ENCODE measurements at places on chromosomes 2 and 18.

DNA sequence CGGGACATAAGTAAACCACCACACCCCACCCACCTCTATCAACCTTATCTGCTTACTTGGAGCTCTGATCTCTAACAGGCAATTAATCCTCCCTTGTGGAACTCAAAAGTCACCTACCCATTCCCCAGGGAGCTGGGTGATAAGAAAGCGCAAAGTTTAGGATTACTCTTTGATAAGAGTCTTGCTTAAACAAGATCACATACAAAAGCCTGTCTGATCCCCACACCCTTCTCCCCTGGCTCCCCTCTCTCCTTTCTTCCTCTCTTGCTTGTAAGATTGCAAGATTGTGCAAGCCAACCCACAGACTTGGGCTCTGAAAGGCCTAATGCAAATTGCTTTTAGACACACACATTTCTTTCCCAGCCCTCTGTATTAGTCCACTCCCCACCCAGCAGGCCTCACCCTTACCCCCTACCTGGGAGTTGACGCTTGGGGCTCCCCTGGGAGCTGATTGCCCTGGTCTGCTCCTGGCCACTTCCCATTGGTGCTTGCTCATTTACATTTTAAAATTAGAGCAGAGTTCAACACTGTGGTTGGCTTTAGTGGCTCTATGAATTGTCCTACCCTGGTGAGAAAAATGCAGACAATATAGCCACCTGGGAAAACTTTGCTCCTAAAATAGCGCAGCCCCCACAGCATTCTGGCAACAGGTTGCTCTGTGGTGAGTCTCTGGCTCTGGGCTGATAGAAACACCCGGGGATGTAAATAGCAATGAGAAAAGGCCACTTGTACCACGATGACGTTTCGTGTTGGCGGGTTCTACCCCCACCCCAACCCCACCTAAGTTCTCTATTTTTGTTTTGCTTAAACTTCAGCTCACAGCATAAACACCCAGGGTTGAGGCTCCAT is 92.8 kb upstream of the MSH2 start:
- DNase-seq: peak; percentile 22

GRCh38 chr2:226818930-226819329 is 16.9 kb upstream of the RHBDD1 start:
- DNase-seq: no peak

GRCh38 chr2:188897096-188897495 is 77.1 kb upstream of the COL3A1 start:
- DNase-seq: no peak

DNA sequence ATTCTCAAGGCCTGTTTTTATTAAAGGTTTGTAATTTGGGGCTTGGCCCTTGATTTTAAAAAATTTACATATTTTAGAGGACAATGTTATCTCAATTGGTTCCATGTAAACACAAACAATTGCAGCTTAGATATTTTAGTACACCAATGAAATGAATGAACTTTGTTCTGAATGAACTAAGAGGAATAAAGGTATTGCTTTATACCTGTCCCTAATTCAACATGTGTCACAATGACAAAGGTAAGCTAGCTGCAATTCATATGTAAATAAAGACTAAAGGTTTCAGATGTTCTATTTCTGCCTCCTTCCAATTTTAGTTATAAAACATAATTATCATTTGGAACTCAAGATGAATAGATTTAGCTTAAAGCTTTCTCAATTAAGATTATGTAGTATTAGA is 11.4 kb downstream of the HOXD1 start:
- no peak for DNase-seq

- DNase-seq: peak; percentile 66
Measured at GRCh38 chr2:241496904-241497877, 11.2 kb downstream of the STK25 start.

DNA sequence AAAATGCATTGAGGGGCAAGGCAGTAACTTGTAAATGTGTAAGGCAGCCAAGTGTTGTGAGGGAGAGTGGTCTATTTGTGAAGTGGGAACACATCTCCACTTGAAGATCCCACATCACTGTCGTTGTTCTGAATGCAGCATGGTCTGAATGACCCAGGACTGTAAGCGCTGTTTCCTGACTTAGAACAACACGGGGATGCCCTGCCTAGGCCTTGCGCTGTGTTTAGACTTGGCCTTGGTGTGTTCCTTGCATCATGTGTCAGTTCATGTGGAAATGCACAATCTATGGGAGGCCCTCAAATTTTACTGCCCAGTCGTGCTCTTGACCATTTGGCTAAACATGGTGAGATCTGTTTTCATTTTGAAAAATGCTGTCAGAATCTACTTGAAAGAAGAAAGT is 205.1 kb downstream of the SOX11 start:
- DNase-seq: no peak

DNA sequence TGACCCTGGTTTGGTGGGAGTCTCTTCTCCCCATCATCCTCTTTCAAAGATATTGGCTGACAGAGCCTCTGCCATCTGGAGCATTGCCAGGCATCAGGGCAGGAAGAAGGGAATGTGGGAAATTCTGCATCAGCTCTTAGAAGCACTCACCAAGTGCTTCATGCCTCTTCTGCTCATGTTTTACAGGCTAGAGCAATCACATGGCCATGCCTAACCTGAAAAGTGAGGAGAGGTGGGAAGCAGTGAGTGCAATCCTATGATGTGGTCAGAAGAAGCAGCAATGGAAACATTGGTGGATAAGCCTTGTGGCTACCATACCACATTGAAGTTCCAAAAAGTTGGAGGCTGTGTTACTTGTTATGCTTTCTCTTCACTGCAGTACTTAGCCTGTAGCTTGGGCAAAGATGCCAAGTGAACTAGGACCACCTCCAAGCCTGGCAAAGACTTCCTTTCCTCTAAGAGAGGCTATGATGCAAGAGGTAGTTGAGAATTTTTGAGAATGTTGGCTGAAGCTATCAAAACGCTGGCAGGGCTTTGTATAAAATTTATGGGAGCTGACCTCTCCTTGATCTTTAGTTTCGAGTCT is 64.1 kb downstream of the BCL2L11 start:
- DNase-seq: no peak

GRCh38 chr18:56248610-56249235 is 389.7 kb downstream of the TXNL1 start:
- DNase-seq: no peak

DNA sequence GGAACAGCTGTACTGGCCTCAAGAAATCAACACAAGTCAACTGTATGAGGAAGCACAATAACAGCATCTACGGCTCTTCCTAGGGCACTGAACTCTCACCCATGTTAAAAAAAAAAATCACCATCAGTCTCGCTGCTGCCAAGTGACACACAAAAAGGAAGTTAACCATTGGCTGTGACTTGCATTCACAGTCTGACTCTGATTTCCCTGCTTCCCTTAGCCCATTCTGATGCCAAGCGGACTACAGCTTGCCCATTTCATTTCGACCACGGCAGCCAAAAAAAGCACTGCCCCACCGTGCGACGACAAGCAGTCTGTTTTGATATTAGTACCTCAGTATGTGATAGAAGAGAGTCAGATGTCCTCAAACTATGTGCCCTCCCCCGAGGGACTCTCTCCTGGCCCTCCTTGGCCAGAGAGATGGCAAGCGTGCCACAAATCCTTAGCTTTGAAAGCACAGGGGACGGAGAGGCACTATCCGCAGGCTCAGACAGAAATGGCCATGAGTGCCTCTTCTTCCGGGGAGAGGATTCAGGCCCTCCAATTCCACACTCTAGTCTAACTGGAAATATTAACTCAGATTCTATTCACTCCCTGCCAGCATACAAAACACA is 250.0 kb downstream of the TCF4 start:
- no peak for DNase-seq

GRCh38 chr2:225337183-225337582 is 62.3 kb upstream of the NYAP2 start:
- no peak for DNase-seq

- peak; percentile 73 for DNase-seq
Measured at GRCh38 chr2:64730551-64731262, 77.0 kb upstream of the SERTAD2 start.

DNA sequence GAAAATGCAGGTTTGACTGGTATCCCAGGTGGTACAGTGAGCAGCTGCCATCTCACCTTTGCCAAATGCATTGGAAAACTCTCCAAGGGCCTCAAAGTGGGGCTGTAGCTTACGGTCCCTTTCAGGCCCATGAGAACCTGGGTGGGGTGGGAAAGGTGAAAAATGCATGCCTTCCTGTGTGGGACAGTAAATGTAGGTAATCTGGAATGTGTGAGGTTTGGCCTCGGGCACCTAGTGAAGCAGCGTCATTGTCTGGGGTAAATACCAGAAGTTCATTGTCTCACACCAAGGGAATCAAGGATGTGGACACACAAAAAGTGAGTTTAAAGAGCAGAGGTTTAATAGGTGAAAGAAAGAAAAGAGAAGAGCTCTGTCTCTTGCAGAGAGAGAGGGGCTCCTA is 36.6 kb downstream of the TIMM21 start:
- DNase-seq: no peak

DNA sequence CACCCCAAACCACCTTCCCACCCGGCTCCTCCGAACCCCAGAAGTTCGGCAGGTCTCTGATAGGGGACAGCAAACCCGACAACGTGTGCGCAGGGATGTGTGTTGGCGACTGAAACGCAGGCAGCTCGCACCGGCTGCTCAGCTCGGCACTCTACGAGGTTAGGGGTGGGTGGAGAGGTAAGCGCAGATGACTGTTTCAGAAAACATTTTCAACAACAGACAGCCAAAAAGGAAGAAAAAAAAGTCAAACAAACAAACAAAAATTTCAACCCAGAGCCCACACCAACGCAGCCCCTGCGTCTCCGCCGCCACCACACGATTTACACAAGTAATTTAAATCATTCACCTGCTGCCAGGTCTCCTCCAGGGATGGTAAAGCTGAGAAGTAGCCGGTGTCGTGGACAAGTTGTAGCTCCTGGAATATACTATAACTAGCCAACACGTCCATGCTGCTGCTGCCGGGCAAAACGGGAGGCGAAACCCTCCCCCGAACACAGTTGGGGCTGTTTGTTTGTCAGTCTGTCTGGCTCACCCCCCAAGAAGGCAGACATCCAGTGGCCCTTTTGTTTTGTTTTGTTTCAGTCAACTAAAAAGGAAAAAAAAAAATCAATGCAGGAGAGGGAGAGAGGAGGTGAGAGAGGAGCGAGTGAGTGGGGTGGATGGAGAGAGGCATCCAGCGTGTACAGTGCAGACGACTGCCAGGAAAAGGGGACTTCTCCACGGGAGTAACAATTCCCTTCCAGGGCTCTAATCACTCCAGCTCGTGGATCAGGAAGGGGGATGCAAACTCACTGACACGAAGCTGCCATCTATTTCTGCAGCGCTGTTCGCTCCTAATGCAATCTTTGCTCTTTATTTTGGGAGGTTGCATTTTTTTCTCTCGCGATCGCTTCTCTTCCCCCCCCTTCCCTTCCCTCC is at the start of gene KLF7:
TSS of gene KLF7 (minus strand) at position 828 of the 918 bp plus-strand sequence. CDS start at position 448, 380 bp downstream.
- peak; percentile 66 for DNase-seq

- no peak for DNase-seq
Measured at GRCh38 chr2:139924070-139924469, 1143.9 kb upstream of the NXPH2 start.

GRCh38 chr18:28946471-28946870 is 769.5 kb upstream of the CDH2 start:
- no peak for DNase-seq

- peak; percentile 70 for DNase-seq
Measured at GRCh38 chr2:11829947-11830707, 83.7 kb downstream of the LPIN1 start.

GRCh38 chr2:222548992-222549391 is 106.9 kb downstream of the FARSB start:
- DNase-seq: no peak

- DNase-seq: peak; percentile 55
Measured at GRCh38 chr2:195318440-195319111, 338.4 kb upstream of the SLC39A10 start.

GRCh38 chr2:85761-86160 is 39.5 kb upstream of the FAM110C start:
- DNase-seq: no peak

- no peak for DNase-seq
Measured at GRCh38 chr2:183070942-183071844, 7.4 kb upstream of the DUSP19 start.

GRCh38 chr2:180324182-180324581 is 317.1 kb upstream of the CWC22 start:
- DNase-seq: no peak

DNA sequence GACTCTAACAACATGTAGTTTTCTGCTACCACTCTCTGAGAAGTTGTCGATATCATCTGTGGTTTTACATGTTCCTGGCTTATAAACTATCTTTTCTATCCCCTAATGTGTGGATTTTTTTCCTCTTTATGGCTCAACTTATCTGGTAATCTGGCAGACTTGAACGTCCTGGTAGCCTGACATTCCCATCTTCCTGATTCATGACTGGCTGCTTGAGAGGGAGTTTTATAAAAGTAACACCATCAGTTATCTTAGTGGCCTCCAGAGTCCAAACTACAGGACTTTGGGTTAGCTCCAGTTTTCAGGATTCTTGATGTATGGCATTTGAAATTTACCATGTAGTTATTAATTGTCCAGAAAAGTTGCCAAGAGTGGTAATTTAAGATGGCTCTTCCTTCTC is 174.0 kb upstream of the GULP1 start:
- no peak for DNase-seq

- no peak for DNase-seq
Measured at GRCh38 chr2:194352505-194352904, 1304.5 kb upstream of the SLC39A10 start.

DNA sequence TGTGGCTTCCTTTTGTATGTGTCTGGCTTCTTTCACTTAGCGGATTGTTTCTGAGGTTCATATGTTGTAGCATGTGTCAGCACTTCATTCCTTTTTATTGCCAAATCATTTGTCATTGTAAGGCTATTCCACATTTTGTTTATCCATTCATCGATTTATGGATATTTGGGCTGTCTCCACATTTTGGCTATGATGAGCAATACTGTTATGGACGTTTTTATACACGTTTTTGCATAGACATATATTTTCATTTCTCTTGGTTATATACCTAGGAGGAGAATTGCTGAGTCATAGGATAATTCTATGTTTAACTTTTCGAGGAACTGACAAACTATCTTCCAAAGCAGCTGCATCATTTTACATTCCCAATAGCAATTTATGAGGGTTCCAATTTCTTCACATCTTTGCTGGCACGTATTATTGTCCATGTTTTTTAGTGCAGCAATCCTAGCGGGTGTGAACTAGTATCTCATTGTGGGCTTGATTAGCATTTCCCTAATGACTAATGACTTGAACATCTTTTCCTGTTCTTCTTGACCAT is 48.1 kb upstream of the TBC1D8 start:
- DNase-seq: no peak

GRCh38 chr18:13003466-13003896 is 12.3 kb downstream of the CEP192 start:
- DNase-seq: peak; percentile 10

- DNase-seq: no peak
Measured at GRCh38 chr18:12403601-12404506, 3.9 kb upstream of the PRELID3A start.

- no peak for DNase-seq
Measured at GRCh38 chr18:67731851-67732250, 215.3 kb upstream of the DSEL start.

DNA sequence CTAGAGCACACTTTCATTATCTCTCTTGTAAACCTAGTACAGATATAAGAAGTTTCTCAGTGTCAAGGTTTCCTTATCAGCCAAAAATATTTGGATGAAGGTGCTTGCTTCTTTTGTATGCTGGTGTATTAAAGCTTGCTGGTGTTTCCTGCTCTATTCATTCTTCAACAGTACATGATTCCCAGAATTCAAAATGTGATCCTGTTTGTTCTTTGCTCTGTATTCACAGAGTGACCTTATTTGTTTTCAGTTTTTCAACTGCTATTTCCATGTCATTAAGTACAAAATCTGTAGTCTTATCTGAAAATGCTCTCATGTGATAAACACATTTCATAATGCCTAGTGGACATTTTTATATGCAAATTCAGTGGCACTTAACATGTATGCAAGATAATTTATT is 1185.8 kb downstream of the SUCLG1 start:
- no peak for DNase-seq
